Activated CD8-positive, alpha-beta memory T cell treated with anti-CD3 and anti-CD28 coated beads for 36 hours (primary cell): ENCODE measurements at places on chromosomes 7 and 10. TPM values are rescaled to one million over a fixed set of nuclear protein-coding genes. Genes with fewer than 3 reads are reported as not detected.

The GPER1 gene
- total RNA-seq, result not detected

The INMT gene
- total RNA-seq, result not detected

The MYOZ1 gene
- total RNA-seq, result not detected

The SFTPA1 gene
- not detected for total RNA-seq

The GUSB gene
- total RNA-seq, result 55.5 TPM

The NYAP1 gene
- 0.13 TPM for total RNA-seq

The SND1 gene
- 219 TPM for total RNA-seq

The HDAC9 gene
- 3.2 TPM for total RNA-seq

The UNCX gene
- not detected for total RNA-seq

The LHPP gene
- total RNA-seq, result 4.9 TPM

The NME8 gene
- not detected for total RNA-seq

The SPAM1 gene
- total RNA-seq, result not detected

The GRM8 gene
- not detected for total RNA-seq

The STAG3 gene
- total RNA-seq, result 7.1 TPM

The ANKRD30A gene
- not detected for total RNA-seq

The C10orf105 gene
- 0.15 TPM for total RNA-seq

The GARIN1A gene
- 0.30 TPM for total RNA-seq

The HTR5A gene
- not detected for total RNA-seq

The NUTM2A gene
- total RNA-seq, result 0.67 TPM

The SUGCT gene
- 1.1 TPM for total RNA-seq

The IFIT3 gene
- total RNA-seq, result 0.80 TPM

The CPED1 gene
- total RNA-seq, result 0.04 TPM

The H2BK1 gene
- total RNA-seq, result not detected

The FRAT1 gene
- 3.4 TPM for total RNA-seq

The ITGA8 gene
- not detected for total RNA-seq

The MYH16 gene
- not detected for total RNA-seq

The CHCHD3 gene
- total RNA-seq, result 87.1 TPM

The VPS37D gene
- 0.23 TPM for total RNA-seq

The EPHB6 gene
- 5.6 TPM for total RNA-seq

The CYP2E1 gene
- total RNA-seq, result 0.44 TPM

The ZNF438 gene
- total RNA-seq, result 2.7 TPM

The ZNF783 gene
- 18.7 TPM for total RNA-seq

The NOS3 gene
- total RNA-seq, result 9.7 TPM

The ASB15 gene
- not detected for total RNA-seq
